ENCODE measurements at places on chromosomes 5 and 9. TPM values are rescaled to one million over a fixed set of nuclear protein-coding genes. Genes with fewer than 3 reads are reported as not detected.
A peak's percentile ranks its signal among the peaks of the same experiment; 100 is the strongest.

DNA sequence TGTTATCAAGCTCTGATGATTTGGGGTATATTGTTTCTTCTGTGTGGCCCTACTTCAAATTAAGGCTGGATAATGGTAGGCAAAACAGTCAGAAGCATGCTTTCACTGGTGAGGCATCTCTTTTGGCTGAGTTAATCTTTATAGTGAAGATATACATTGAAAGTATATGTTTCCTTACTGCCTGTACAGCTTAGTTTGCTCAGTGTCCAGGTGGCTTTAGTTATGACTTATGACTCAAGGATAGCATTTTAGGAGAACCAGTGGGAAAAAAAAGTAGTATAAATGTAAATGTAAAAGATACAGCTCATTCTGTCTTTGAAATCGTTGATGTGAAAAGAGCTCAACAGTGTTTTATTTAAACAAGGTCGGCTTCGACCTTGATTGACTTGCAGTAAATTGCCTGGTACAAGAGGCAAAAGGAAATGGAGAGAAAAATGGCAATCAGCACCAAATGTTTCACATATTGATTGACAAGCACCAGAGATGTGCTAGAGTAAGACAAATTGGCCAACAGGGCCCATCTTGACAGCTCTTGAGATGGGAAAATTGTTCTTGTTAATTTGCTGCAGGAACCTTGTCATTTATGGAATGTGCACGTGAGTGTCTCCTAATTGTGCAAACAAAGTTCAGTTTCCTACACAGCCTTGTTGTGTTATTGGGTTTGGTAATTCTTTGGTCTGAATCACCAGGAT lies 447.4 kb upstream of the WWC1 start:
- H3K4me1 ChIP-seq = no peaks in the 10 kb centered on the region
- DNase-seq = no peak
- no peak overlapping the region for H3K27ac ChIP-seq

- H3K27me3 ChIP-seq = no peaks in the 10 kb centered on the region
- H3K4me1 ChIP-seq = peaks cover 3% of the 10 kb centered on the region
- H3K27ac ChIP-seq = no peak overlapping the region
- no peak overlapping the region for H3K4me3 ChIP-seq
Observed at GRCh38 chr9:92058723-92059444, 56.3 kb downstream of the SPTLC1 start.

GRCh38 chr5:72476721-72477120 lies 30.5 kb downstream of the ZNF366 start:
- DNase-seq = no peak
- H3K27me3 ChIP-seq = peaks cover 29% of the 10 kb centered on the region
- no peak overlapping the region for H3K27ac ChIP-seq
- no peaks in the 10 kb centered on the region for H3K36me3 ChIP-seq

GRCh38 chr5:111511831-111512374 lies 432 bp downstream of the STARD4 start:
- H3K27ac ChIP-seq = peak overlapping the region; percentile 96
- peaks cover 10% of the 10 kb centered on the region for H3K36me3 ChIP-seq
- H3K27me3 ChIP-seq = no peaks in the 10 kb centered on the region
- peaks cover 46% of the 10 kb centered on the region for H3K4me1 ChIP-seq
- H3K4me3 ChIP-seq = peak overlapping the region; percentile 99

DNA sequence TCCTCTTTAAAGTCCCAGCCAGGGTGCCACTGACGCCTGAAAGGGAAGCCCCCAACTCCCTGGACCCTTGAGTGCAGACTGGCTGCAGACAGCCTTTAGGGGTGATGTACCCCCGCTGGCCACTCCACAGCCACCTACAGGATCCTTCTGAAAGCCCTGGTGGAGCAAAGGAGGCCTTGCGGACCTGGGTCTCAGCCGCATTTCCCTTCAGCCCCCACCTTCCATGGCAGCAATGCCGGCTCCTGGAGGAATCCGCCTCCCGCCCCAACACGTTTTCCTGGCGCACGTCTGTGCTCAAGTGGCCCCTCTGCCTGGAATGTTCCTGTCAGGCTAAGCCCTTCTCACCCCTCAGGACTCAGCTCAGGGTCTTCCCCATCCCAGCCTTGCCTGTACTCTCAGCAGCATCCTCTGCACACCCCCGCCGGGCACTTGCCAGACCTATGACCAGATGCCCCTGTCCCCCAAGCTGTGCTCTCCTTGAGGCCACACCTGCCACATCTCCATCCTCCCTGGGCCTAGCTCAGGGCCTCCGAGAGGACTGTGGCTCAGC lies 134.1 kb upstream of the RAPGEF1 start:
- H3K4me1 ChIP-seq = peaks cover 11% of the 10 kb centered on the region
- no peak overlapping the region for H3K27ac ChIP-seq
- H3K27me3 ChIP-seq = no peaks in the 10 kb centered on the region
- DNase-seq = no peak
- H3K4me3 ChIP-seq = no peak overlapping the region
- H3K36me3 ChIP-seq = peaks cover 2% of the 10 kb centered on the region

- peaks cover 7% of the 10 kb centered on the region for H3K4me1 ChIP-seq
- no peaks in the 10 kb centered on the region for H3K36me3 ChIP-seq
- no peak for DNase-seq
Observed at GRCh38 chr5:14142202-14142826, 828 bp upstream of the TRIO start.

DNA sequence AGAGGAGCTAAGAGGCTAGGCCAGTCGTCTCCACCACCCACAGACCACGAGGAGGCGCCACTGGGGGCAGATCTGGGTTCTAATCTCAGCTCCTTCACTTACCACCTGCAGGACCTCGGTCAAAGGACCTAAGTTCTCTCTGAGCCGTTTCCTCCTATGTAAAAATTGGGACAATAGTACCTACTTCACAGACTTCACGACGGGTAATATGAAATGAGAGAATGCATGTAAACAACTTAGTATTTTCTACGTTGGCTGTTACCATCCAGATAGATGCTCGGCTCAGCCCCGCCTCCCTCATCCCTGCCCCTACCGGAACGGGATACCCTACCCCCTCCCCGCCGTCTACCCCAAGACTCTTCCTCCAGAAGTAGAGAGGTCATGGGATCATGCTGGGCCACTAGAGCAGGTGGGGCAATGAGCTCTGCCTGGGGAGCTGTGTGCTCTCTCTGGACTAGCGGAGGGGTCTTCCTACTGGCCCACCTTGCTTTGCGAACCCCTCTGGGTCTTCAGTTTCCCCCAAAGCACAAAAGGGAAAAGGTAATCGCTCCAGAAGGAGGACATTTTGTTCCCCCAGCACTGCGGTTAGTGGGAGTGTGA lies 541 bp downstream of the GNPDA1 start:
- peak; percentile 88 for DNase-seq
- peak overlapping the region; percentile 87 for H3K27ac ChIP-seq
- H3K4me1 ChIP-seq = peaks cover 79% of the 10 kb centered on the region
- no peaks in the 10 kb centered on the region for H3K27me3 ChIP-seq
- peak overlapping the region; percentile 83 for H3K4me3 ChIP-seq
- peaks cover 36% of the 10 kb centered on the region for H3K36me3 ChIP-seq

DNA sequence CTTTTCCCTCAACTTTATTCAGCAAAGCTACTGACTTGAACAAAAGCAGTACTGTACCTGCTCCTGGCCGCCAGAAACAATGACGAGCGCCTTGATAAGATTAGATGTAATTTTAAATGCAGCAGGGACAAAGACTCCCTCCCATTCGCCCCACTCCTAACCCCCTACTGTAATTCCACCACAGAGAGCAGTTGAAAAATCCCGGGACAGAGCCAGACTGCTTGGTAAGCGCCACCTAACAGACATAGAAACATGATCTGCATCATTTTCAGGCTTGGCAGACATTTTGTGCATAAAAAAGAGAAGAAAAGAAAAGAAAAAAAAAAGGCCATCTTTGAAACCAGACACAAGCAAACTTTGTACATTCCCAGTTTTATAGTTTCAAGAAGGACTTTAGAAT lies 81.9 kb downstream of the ISL1 start:
- H3K27ac ChIP-seq = no peak overlapping the region
- H3K4me1 ChIP-seq = no peaks in the 10 kb centered on the region
- no peaks in the 10 kb centered on the region for H3K36me3 ChIP-seq
- no peaks in the 10 kb centered on the region for H3K27me3 ChIP-seq

GRCh38 chr5:159877894-159878448 lies 38.3 kb upstream of the ADRA1B start:
- no peak overlapping the region for H3K27ac ChIP-seq
- H3K4me3 ChIP-seq = no peak overlapping the region
- H3K27me3 ChIP-seq = peaks cover 24% of the 10 kb centered on the region

GRCh38 chr9:10366171-10366779 lies 246.5 kb downstream of the PTPRD start:
- H3K27me3 ChIP-seq = no peaks in the 10 kb centered on the region

DNA sequence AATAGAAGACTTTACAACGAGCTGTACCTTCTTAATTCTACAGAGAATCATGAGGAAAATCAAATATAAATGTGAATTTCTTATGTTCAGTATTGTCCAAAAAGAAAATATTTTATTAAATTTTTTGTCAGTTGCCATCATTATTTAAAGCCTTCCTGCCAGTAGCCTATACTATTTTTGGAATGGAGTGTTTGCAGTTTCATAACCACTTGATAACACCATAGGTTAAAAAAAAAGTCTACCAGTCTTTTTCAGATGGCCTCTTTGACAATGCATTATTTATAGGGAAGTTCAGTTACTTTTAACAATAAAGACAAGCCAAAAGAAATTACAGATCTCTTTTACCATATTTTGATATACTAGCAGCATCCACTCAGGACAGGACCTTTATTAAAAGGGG lies 80.3 kb upstream of the CCDC152 start:
- no peak overlapping the region for H3K27ac ChIP-seq
- DNase-seq = no peak
- H3K4me1 ChIP-seq = no peaks in the 10 kb centered on the region
- H3K36me3 ChIP-seq = no peaks in the 10 kb centered on the region
- H3K27me3 ChIP-seq = peaks cover 2% of the 10 kb centered on the region

- H3K27me3 ChIP-seq = peaks cover 1% of the 10 kb centered on the region
- H3K4me1 ChIP-seq = no peaks in the 10 kb centered on the region
- no peaks in the 10 kb centered on the region for H3K36me3 ChIP-seq
Observed at GRCh38 chr9:72334658-72335337, 30.2 kb downstream of the ZFAND5 start.

- DNase-seq = no peak
- no peaks in the 10 kb centered on the region for H3K4me1 ChIP-seq
- no peak overlapping the region for H3K4me3 ChIP-seq
- H3K36me3 ChIP-seq = no peaks in the 10 kb centered on the region
- peaks cover 10% of the 10 kb centered on the region for H3K27me3 ChIP-seq
- no peak overlapping the region for H3K27ac ChIP-seq
Observed at GRCh38 chr5:148559461-148559860, 94.9 kb downstream of the HTR4 start.

Gene TLN1
- total RNA-seq = 217 TPM

Gene ALG2
- total RNA-seq = 31.1 TPM

Gene GFM2
- total RNA-seq = 34.7 TPM

Gene HAND1
- not detected for total RNA-seq

Gene TAF11L5
- total RNA-seq = not detected

Gene GDNF
- total RNA-seq = not detected

All from activated CD4-positive, alpha-beta T cell treated with anti-CD3 and anti-CD28 coated beads for 36 hours (primary cell).